ENCODE measurements at places on chromosomes 4 and X.
A peak's percentile ranks its signal among the peaks of the same experiment; 100 is the strongest.

GRCh38 chrX:19867411-19867732 is 20.0 kb downstream of the SH3KBP1 start:
- no peak for DNase-seq

- DNase-seq: no peak
These were observed 30.0 kb downstream of the ANXA3 start for GRCh38 chr4:78581618-78582017.

GRCh38 chrX:23435108-23435507 is 100.5 kb downstream of the PTCHD1 start:
- DNase-seq: no peak

DNA sequence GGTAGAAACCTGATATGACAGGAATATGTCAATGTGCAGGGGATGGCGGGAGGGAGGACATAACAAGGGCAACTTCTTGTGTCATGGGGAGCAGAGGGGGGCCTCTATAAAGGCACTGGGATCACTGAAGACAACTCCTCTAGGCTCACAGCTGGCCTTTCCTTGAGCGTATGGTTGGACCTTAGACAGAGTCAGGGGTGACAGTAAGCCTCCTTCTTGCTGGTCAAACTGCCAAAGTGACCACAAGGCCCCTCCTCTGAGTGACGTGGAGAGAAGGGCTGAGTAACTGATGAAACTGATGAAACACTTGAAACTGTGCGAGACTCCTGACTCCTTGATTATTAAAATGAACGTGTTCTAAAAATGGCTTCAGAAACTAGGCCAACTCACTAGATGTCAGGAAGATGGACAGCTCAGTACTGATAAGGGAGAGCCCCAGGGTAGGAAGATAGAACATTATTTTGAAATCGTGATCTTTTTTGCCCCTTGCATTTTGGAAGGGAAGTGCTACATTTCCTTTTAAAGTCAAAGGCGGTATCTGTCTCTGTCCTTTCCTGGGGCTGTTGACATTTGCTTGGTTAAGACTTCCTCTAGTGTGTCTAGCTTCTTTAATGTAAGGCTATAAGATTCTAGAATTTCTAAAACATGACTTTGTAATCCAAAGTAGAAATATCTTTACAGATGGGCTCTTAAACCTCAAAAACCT is 1.6 kb downstream of the RAB33A start:
- peak; percentile 11 for DNase-seq

GRCh38 chr4:74423104-74423503 is 21.8 kb upstream of the AREG start:
- DNase-seq: no peak

GRCh38 chr4:123418351-123418931 is 21.8 kb downstream of the SPRY1 start:
- no peak for DNase-seq

DNA sequence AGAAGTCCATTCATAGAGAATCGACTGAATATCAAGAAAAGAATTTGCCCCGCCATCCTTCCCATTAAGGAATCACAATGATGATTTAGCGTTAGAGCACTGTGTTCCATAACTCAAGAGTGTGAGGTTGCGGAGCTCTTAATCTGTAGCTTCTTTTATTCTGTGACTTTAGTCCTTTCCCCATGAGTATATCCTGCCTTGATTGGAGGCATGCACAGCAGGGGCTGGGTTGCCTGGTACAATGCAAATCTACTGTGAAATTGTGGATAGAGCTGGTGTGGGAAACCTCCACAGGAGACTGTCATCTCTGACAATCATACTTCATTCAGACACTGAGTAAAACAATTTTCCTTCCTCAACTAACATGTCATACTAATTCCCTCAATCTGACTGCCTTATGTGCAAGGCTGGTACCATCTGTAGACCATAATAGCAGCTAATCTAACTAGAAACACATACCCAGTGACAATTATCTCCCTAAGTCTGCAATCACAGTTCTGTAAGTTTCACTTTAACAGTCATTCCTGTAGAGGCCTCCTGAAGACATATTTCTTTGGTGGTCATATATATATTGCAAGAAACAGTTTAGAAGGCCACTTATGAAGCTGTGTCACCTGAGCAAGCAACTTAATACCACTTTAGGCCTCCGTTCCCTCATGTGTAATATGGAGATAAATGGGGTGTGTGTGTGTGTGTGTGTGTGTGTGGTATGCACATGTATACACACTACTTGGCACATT is 355.2 kb upstream of the FAM241A start:
- DNase-seq: no peak

DNA sequence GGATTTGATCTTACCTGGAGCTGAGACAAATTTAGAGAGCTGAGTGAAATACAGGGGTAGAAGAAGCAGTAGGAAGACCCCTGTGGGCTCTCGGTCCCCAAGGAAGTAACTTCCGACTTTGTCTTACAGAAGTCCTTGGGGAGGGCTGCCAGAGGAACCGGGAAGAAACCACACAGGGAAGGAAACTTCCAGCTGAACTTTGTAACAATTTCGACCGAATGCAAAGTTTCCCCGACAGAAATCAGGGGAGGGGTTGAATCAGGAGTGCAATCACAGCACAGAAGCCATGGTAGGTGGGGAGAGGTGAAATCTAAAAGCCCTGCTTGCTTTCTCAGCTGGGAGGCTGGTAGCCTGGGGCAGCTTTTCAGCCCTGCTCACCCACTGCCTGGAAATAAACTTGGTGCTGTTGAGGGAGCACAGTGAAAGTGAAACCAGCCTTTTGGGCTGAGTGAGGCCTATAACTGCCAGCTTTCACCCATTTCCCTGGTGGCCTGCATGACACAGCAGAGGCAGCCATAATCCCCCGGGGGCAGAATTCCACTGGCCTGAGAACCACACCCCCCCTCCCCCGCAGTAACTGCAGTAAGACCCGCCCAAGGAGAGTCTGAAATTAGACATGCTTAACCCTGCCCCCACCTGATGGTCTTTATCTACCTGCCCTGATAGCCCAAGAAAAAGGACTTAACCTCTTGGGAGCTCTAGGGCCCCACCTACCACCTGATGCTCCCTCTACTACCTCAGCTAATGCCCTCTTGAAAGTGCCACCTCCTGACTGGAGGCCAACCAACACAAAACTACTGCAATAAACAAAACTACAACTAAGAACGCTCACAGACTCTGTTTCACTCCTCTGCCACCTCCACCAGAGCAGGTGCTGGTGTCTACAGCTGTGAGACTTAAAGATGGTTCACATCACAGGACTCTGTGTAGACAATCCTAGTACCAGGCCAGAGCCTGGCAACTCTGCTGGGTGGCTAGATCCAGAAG is 248.2 kb downstream of the PARM1 start:
- no peak for DNase-seq

DNA sequence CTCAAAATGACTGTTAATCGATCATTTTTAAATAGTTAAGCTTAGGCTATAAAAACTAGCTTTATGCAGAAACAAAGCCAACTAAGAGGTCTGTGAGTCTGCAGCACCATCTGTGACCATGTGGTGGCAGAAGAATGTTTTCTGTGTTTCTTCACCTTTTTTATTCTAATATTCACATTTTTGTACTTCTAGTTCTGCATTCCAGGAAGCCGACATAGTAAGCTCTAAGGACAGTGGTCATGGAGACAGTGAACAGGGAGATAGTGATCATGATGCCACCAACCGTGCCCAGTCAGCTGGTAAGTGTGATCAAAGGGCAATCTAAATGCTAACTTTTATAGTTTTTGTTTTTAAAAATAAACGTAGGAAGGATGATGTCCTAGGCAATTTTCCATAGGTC is 5.6 kb downstream of the PCDH10 start:
- no peak for DNase-seq

GRCh38 chr4:180538384-180539057 is 1704.7 kb upstream of the TENM3 start:
- no peak for DNase-seq

GRCh38 chr4:20074450-20074849 is 177.3 kb upstream of the SLIT2 start:
- no peak for DNase-seq

- no peak for DNase-seq
These were observed 20.3 kb downstream of the RNF4 start for GRCh38 chr4:2489081-2489805.

- no peak for DNase-seq
These were observed 1.7 kb upstream of the PRRG1 start for GRCh38 chrX:37347420-37347819.

DNA sequence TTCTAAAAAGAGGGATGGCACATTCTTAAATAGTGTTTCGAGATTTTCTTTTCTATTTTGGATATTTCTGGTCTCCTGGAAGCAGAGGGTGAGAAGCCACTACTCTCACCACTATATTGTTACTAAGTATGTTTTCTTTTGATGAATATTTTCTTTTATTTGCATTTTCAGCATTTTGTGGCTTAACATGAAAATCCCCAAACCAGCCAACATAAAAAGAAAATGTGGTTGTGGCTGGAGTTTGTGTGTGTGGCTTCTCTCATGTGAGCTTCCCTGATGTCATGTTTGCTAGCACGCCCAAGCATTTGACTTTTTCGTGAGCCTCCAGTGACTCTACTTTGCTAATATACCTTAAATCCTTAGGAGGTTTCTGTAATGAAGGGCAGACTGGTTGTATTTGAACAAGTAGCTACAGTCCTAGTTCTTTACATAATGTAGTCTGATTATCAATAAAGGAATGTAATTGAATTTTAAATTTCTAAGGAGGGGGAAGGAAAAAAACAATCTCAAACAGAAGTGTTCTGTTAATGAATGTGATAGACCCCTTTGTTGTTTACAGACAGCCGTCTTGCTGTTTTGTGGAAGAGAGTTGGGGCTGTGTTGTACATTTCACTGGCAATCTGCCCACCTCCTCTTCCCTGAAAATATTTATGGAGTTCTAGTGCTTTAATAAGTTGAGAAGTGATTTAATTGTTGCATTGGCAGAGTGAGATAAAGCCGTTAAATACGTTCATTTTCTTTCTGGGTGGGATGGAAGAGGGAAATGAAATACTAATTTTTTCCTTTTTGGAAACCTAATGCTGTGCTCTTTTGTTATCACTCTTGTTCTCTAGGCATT is 114.6 kb downstream of the ARHGAP10 start:
- no peak for DNase-seq

GRCh38 chr4:153466081-153466948 is at the start of gene TMEM131L:
TSS of gene TMEM131L (plus strand) at chr4:153466360. CDS start at chr4:153466398, 38 bp downstream.
- peak; percentile 43 for DNase-seq

GRCh38 chr4:89008166-89008565 is 48.8 kb downstream of the FAM13A start:
- no peak for DNase-seq

DNA sequence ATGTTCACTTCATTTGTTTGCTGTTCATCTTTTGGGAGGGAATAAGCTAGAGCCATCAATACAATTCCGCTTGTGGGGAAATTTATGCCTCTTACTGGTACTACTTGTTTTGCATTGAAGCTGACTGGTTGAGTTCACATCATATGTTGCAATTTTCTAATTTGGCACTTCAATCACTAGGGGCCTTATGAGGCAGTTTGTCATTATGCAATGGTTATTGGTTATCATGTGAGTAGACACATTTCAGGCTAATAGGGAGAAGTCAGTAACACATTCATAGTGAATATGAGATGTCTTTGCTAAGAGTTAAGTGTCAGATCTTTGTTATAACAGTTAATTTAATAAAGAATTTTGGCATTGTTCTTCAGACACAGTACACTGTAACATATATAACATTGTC is 5.0 kb downstream of the RPL36A start:
- DNase-seq: no peak

GRCh38 chrX:48786341-48786800 is at the start of gene GATA1:
TSS of gene GATA1 (plus strand) at chrX:48786590. CDS start at chrX:48791110, 4,520 bp downstream.
- DNase-seq: no peak

DNA sequence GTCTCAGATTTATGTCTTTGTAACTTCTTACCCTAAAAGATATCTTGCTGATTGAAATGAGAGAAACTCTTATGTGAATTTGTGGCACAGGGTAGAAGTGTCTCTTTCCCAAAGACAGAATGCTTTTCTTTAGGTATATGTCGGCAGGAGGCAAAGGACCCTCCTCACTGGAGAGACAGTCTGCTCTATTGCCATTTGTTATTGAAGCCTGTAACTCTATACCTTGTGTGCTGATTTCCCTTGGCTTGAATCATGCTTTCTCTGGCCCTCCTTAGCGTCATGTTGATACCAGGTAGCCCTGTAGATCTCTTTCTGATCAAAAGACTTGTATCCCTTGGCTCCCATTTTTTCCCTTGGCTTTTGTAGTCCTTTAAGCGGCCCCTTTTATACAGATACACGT is 284.3 kb downstream of the CXXC4 start:
- DNase-seq: no peak

DNA sequence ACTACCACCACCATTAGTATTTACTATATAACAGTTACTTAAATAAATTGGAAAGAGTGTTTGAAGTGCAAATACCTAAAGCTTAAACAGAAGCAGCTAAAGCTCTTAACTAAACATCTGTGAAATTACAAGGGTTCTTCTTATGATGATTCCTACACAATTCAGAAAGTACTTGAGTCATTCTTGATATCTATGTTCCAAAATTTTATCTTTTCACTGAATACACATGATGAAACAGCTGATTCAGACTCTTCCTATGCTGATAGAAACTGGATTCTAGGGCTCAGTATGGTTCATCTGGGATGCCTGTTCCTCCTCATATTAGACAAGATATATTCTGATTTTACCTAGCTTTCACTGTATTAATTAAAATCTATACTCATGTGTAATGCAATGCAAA is 13.6 kb downstream of the EREG start:
- DNase-seq: no peak

DNA sequence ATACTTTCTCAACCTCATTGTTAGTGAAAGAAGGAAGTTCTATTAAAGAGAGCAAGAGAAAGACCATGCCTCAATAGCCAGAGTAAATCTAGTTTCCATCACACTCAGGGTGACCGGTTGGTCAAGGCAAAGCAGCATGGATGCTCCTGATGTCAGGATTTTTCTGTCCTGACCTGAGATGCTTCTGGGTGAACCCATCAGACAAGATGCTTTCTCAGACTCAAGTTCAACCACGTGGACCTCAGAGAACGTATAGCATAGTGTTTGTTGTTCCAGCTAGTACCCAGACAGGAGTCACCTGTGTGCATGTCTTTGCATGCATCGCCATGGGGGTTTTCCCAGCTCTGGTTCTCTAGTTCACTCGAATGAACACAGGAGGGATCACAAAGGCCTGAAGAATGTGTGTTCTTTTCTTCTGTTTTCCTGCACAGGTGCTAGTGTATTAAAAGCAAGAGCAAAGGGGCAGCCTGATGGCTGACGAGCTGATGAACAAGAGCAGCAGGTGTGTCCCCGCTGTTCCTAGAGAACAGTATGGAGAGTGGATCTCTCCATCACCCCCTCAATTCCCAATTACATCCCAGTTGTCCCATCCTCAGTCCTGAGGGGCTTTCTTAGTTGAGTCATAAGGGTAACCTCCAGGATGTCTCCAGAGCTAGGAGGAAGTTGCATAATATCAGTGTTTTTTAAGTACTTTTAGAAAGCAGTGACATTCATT is 110.5 kb upstream of the ENPP6 start:
- DNase-seq: no peak
